ENCODE measurements at places on chromosomes 2 and 18.
A peak's percentile ranks its signal among the peaks of the same experiment; 100 is the strongest.

DNA sequence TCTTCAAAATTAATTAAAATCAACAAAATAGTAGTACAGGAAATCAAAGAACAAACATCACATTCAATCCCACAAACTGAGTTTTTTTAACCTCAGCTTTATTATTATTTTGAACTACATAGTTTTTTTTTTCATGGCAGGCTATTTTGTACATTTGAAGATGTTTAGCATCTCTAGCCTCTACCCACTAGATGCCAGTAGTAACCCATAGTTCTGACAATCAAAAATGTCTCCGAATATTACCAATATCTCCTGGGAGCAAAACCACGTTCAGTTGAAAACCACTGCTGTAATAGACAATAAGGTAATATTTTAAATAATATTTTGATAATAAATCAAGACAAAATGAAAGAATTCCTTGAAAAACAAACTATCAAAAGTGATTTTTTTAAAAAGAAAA is 702.6 kb upstream of the LRRTM1 start:
- DNase-seq, result no peak

DNA sequence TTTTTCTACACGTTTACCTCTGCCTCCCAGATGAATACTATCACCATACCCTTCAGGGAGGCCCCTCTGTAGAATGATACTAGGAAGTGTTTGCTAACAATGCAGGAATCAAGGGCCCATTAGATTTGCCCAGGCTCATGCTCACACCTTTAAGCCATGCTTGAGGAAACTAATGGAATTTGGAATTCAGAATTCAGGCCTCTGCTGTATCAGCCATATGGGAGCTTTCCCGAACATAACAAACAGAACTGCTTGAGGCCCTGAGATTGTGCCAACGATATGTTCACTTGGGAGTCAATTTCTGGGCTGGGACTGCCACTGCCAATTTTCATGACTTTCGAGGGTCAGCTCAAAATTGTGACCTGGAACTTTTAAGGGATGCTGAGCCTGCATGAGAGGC is 282.5 kb downstream of the CLIP4 start:
- no peak for DNase-seq

- no peak for DNase-seq
Observed at GRCh38 chr2:230244211-230244610, 18.7 kb downstream of the SP140 start.

GRCh38 chr2:67448648-67449047 is 51.5 kb downstream of the ETAA1 start:
- no peak for DNase-seq

DNA sequence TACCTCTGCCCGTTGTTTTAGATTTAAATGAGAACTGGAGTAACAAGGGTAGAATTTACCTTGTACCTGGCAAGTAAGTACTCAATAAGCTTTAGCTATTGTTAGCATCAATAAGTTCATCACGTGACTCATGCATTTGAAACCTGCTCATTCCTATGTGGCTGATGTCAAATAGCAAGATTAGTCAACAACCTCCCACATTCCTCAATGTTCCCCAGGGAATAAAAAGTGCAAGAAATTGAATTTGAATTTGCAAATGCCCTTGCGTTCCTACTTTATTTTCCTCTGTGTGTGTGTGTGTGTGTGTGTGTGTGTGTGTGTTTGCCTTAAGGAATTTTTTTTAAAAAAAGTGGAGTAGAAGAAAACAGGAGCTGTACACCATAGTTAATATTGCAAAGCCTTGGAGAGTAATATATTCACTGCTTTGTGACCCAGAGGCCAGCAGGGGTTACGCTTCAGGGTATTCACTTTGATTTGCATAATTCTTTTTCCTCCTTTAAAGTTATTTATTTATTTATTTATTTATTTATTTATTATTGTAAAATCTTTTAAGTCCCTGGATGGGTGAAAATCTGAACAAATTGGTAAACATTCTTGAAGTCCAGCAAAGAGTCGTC is 43.9 kb upstream of the DNAH7 start:
- DNase-seq, result no peak

- peak; percentile 82 for DNase-seq
Observed at GRCh38 chr2:64859312-64860212, 129.6 kb upstream of the SLC1A4 start.

DNA sequence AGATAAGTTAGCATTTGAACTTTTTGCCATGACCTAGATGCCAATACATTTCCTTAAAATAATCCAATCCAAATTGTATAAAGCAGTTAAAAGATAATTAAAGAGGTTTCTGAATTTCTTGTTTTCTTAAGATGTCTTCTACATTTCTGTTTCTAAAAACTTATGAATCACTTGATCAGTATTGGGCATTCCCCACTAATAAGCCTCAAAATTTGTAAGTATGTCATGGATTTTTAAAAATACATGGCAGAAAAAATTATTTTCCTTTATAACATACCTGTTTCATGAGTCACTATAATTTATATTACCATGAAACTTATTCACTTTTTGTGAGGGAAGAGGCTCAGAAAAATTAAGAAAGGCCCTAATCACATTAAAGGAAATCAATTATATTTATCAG is 90.3 kb upstream of the TFPI start:
- DNase-seq, result no peak

DNA sequence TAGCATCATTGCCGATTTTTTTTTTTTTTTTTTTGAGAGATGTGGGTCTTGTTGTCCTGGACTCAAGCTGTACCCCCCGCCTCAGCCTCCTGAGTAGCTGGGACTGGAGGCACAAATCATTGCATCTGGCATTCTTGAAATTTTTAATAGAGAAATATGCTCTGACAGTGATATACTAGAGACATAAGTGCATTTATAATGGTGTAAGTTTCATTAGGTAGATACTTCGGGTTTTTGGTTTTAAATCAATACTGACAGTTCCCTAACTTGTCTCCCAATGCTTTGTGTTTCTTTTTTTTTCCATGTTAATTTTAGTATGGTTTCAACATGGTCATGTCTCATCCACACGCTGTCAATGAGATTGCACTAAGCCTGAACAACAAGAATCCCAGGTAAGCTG is 138.7 kb downstream of the PRPF40A start:
- no peak for DNase-seq

GRCh38 chr2:44330801-44331200 is 30.5 kb downstream of the PREPL start:
- DNase-seq, result no peak

DNA sequence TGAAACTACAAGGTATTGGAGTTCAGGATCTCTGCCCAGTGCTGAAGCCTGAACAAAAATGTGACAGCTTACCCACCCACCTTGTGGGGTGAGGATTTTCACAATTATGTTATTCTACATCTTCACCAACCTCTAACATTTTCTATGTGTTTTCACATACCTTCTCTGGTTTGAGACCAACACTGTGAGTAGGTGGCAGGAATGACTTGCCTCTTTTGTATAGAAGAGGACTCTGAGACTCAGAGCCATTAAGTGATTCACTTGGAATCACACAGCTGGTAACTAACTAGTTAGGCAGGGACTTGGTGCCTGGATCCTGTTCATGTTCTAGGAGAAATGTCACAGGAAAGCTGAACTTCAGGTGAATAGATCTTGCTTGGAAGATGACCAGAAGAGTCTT is 14.8 kb upstream of the SRBD1 start:
- DNase-seq, result no peak

- no peak for DNase-seq
Observed at GRCh38 chr2:110971811-110972210, 148.9 kb upstream of the BCL2L11 start.

GRCh38 chr18:32771169-32771751 is 1.6 kb downstream of the KLHL14 start:
- DNase-seq, result peak; percentile 36
